ENCODE measurements at places on chromosomes 16 and 17. TPM values are rescaled to one million over a fixed set of nuclear protein-coding genes. Genes with fewer than 3 reads are reported as not detected.

- H3K27me3 ChIP-seq = no peaks in the 10 kb centered on the region
- peaks cover 13% of the 10 kb centered on the region for H3K4me1 ChIP-seq
- no peak overlapping the region for H3K27ac ChIP-seq
- no peak for DNase-seq
These were observed 9.0 kb downstream of the ACTG1 start for GRCh38 chr17:81503619-81504018.

GRCh38 chr17:19753661-19754463 is 5.8 kb upstream of the ALDH3A1 start:
- H3K27me3 ChIP-seq = no peaks in the 10 kb centered on the region
- no peak overlapping the region for H3K4me3 ChIP-seq
- DNase-seq = peak; percentile 65
- no peaks in the 10 kb centered on the region for H3K36me3 ChIP-seq
- H3K4me1 ChIP-seq = peaks cover 20% of the 10 kb centered on the region

The ENPP7 gene
- total RNA-seq = 0.18 TPM

- H3K4me3 ChIP-seq = peak within 1 kb of the TSS; percentile 70
- peak within 1 kb of the TSS; percentile 41 for H3K27ac ChIP-seq
- DNase-seq = peak; percentile 58
- H3K4me1 ChIP-seq = peaks cover 30% of the 10 kb centered on the region
These were observed at the start of gene NTN1 for GRCh38 chr17:9021158-9021991. NTN1 (plus strand) TSS chr17:9021510; CDS start chr17:9022374, 864 bp downstream.

The CORO6 gene
- 6.6 TPM for total RNA-seq

The TOM1L1 gene
- total RNA-seq = 34.1 TPM
